ENCODE measurements at places on chromosomes 5 and 9. TPM values are rescaled to one million over a fixed set of nuclear protein-coding genes. Genes with fewer than 3 reads are reported as not detected.

The TRIM36 gene
- 16.9 TPM for total RNA-seq

The TSSK1B gene
- not detected for total RNA-seq

The FAM153A gene
- total RNA-seq = 0.19 TPM

The ELAVL2 gene
- 34.1 TPM for total RNA-seq

The SPINK1 gene
- not detected for total RNA-seq

The GALNT12 gene
- total RNA-seq = 0.32 TPM

The SKIC3 gene
- total RNA-seq = 116 TPM

The SLC25A2 gene
- 0.43 TPM for total RNA-seq

GRCh38 chr5:140176031-140176387, 1.0 kb downstream of the CYSTM1 start:
- no peak for DNase-seq

- no peak for DNase-seq
These were observed 114.5 kb downstream of the BAAT start for GRCh38 chr9:101270302-101270701.

- no peak for DNase-seq
These were observed 75.4 kb downstream of the MRPL36 start for GRCh38 chr5:1723957-1724821.

- DNase-seq = no peak
These were observed 19.4 kb downstream of the S1PR3 start for GRCh38 chr9:89010526-89011111.

DNA sequence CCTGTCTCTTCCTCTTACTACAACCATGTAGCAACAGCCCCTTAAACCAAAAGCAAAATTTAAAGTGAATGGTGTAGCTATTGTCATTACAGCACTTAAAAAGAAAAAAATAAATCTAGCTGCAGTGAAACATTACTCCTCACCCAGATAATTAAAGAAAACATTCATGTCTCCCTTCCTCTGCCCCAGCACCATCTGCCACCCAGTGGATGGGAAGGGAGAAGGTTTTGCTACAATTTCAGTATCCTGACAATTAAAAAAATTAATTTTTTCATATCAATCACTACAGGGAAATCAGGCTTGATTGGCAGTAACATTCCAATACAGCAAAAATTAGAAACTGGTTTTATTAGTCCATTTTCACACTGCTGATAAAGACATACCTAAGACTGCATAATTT, 147.4 kb upstream of the PUM3 start:
- no peak for DNase-seq

GRCh38 chr9:116066221-116066620, 87.4 kb upstream of the PAPPA start:
- DNase-seq = no peak

DNA sequence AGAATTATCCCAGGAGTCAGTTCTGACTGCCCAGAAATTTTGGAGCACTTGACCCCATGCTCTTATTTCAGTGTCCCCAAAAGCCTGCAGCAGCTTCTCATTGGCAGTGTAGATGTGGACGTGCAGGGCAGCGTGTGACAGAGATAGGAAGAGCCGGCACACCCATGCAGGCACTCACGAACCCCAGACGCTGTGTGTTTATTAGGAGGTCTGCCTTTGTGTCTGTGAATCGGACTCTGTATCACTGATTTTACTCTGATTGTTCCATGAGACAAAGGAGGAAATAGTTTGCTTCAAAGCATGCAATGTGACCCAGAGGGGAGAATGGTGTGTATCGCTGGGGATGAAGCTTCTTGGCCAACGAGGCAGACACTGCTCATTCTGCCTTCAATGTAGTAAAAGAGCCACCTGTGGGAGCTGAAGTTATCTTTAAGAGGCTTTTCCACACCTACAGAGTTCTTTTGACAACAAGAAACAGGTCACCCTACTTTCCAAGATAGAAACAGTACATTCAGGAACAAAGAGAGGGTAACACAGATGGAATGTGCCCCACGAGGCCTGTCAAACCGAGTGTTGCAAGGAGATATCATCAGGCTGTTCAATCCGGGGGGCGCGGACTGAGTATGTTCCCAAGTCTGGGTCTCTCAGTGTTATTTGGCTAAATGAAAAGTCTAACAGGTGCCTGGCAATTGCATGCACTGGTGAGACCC, 224.0 kb downstream of the NTRK2 start:
- DNase-seq = no peak

GRCh38 chr9:16405421-16405820, 465.0 kb downstream of the BNC2 start:
- DNase-seq = no peak

DNA sequence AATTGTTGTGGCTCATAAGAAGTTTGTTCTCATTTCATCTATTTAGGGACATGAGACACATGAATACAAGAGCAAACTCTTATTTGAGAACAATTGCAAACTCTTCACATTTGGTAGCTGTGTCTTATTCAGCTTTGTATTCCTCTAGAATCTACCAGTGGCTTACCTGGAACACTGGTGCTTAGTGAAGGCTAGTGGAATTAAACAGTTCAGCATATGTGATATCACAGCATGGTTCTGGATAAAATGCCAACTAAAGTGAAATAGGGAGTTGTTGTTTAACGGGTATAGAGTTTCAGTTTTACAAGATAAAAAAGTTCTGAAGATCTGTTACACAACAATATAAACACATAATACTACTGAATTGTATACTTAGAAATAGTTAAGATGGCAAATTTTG, 48.9 kb downstream of the NRG2 start:
- no peak for DNase-seq

GRCh38 chr5:165029099-165029870, 1523.9 kb downstream of the MAT2B start:
- DNase-seq = no peak

GRCh38 chr9:107018861-107019545, 156.0 kb downstream of the ZNF462 start:
- peak; percentile 64 for DNase-seq

Measured in myocyte (in vitro differentiated cells).